ENCODE measurements at places on chromosomes 6 and 20. TPM values are rescaled to one million over a fixed set of nuclear protein-coding genes. Genes with fewer than 3 reads are reported as not detected.
A peak's percentile ranks its signal among the peaks of the same experiment; 100 is the strongest.

DNA sequence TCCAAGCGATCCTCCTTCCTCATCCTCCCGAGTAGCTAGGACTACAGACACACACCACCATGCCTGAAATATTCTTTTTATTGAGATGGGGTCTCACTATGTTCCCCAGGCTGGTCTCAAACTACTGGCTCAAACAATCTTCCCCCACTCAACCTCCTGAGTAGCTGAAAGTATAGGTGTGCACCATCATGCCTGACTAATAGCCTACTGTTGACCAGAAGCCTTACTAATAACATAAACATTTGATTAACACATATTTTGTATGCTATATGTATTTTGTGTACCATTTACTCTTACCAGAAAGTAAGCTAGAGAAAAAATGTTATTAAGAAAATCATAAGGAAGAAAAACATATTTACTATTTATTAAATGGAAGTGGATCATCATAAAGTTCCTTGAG is 11.9 kb upstream of the WFDC10A start:
- no peaks in the 10 kb centered on the region for H3K4me1 ChIP-seq
- H3K36me3 ChIP-seq = no peaks in the 10 kb centered on the region
- H3K27me3 ChIP-seq = no peaks in the 10 kb centered on the region
- DNase-seq = no peak

DNA sequence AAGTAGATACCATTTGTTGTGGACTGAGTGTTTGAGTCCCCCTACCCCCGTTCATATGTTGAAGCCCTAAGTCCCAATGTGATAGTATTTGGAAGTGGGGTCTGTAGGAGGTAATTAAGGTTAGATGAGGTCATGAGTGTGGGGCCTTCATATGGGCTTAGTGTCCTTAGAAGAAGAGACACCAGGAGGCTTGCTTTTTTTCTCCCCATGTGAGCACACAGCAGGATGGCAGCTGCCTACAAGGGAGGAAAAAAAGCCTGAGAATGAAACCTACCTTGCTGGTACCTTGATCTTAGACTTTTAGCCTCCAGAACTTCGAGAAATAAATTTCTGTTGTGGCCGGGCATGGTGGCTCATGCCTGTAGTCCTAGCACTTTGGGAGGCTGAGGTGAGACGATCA is 67.9 kb upstream of the TULP4 start:
- H3K4me3 ChIP-seq = no peak overlapping the region
- DNase-seq = no peak
- H3K36me3 ChIP-seq = no peaks in the 10 kb centered on the region
- no peaks in the 10 kb centered on the region for H3K27me3 ChIP-seq

GRCh38 chr20:605237-605636 is 4.9 kb downstream of the TCF15 start:
- H3K27ac ChIP-seq = no peak overlapping the region
- H3K36me3 ChIP-seq = no peaks in the 10 kb centered on the region
- no peak overlapping the region for H3K4me3 ChIP-seq
- H3K4me1 ChIP-seq = no peaks in the 10 kb centered on the region

GRCh38 chr20:20993372-20993771 is 112.8 kb downstream of the LINC00237 start:
- no peak overlapping the region for H3K27ac ChIP-seq
- no peak for DNase-seq
- no peaks in the 10 kb centered on the region for H3K4me1 ChIP-seq
- no peaks in the 10 kb centered on the region for H3K36me3 ChIP-seq
- H3K4me3 ChIP-seq = no peak overlapping the region
- H3K27me3 ChIP-seq = no peaks in the 10 kb centered on the region

DNA sequence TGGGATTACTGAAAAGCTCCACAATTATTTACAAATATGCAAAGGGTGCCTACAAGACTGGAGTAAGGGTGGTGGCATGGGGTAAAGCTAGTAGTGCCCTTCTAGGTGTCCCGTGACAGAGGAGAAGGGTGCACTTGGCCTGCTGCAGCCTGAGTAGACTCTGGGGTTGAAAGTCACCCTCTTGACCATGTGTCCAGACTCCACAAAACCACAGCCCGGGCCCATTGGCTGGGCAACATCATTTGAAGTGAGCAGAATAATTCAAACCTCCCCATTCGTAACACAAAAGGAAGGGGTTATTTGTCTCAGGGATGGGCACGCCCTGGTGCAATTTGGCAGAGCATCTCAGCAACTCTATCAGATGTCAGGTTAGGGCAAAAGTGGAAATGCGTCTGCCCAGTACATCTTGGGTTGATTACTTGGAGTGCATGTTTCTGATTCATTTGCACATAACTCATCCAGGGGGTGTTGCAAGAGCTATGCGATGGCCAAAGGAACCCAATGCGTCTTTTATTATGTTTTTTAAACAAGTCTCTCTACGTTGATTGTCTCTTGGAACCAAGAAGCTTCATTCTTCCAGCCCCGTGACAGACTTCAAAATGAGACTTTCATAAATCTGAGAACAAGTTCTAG is 56.7 kb downstream of the ISM1 start:
- H3K4me1 ChIP-seq = no peaks in the 10 kb centered on the region
- H3K27me3 ChIP-seq = no peaks in the 10 kb centered on the region
- H3K4me3 ChIP-seq = no peak overlapping the region
- no peaks in the 10 kb centered on the region for H3K36me3 ChIP-seq
- no peak for DNase-seq
- no peak overlapping the region for H3K27ac ChIP-seq

GRCh38 chr20:57409672-57410397 is 18.6 kb downstream of the RBM38 start:
- H3K27me3 ChIP-seq = no peaks in the 10 kb centered on the region
- no peak for DNase-seq
- peak overlapping the region; percentile 13 for H3K27ac ChIP-seq
- no peak overlapping the region for H3K4me3 ChIP-seq
- peaks cover 22% of the 10 kb centered on the region for H3K4me1 ChIP-seq

DNA sequence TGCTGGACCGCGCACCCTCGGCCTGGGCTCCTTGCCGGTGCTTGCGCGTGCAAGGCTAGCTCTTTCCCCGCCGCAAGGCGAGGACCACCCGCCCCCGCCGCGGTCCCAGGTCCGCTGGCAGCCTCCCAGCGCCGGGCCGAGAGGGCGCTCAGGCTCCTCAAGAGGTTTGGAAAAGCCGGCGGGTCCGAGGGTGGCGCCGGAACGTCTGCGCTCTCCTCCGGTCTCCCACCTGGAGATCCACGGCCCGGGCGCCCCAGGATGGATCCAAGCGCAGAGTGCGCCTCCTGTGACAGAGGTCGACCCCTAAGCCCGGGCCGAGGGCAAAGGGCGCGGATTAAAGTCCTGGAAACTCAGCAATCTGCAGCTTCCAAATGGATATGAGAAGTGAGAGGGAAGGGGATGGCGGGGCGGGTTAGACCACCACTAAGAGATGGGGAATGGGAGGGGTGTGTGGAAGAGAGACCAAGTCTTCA is 575 bp upstream of the MICAL1 start:
- peaks cover 44% of the 10 kb centered on the region for H3K4me1 ChIP-seq
- H3K4me3 ChIP-seq = peak overlapping the region; percentile 65
- peak overlapping the region; percentile 89 for H3K27ac ChIP-seq
- DNase-seq = no peak
- peaks cover 23% of the 10 kb centered on the region for H3K36me3 ChIP-seq

GRCh38 chr6:56375806-56376205 is 128.4 kb upstream of the COL21A1 start:
- no peak for DNase-seq
- peak overlapping the region; percentile 84 for H3K27ac ChIP-seq
- H3K27me3 ChIP-seq = no peaks in the 10 kb centered on the region
- no peak overlapping the region for H3K4me3 ChIP-seq

DNA sequence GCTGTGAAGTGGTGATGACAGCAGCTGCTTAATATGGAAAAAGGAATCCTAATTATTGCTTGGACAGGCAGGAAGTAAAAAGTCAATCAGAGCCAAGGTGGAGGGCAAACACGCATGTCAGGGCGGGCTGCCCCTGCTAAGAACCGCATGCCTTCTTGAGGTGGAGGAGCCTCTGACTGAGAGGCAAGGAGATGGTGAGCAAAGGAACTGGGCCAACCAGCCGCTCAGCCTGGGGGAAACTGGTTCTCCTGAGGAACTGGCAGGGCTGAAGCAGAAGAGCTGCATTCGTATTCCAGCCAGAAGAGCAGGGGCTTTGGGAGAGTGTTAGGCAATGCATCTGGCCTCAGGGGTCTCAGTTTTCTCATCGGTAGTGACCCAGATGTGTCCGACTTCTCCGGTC is 13.1 kb upstream of the MLN start:
- H3K4me3 ChIP-seq = no peak overlapping the region
- no peak overlapping the region for H3K27ac ChIP-seq
- H3K36me3 ChIP-seq = no peaks in the 10 kb centered on the region
- peaks cover 12% of the 10 kb centered on the region for H3K4me1 ChIP-seq
- DNase-seq = no peak

GRCh38 chr6:65280060-65280459 is 427.0 kb downstream of the EYS start:
- no peaks in the 10 kb centered on the region for H3K27me3 ChIP-seq
- no peaks in the 10 kb centered on the region for H3K4me1 ChIP-seq
- no peak for DNase-seq
- no peaks in the 10 kb centered on the region for H3K36me3 ChIP-seq
- H3K27ac ChIP-seq = no peak overlapping the region
- H3K4me3 ChIP-seq = no peak overlapping the region

The GGTLC1 gene
- total RNA-seq = not detected

The RRAGD gene
- total RNA-seq = 1.7 TPM

The HLA-DQA2 gene
- total RNA-seq = not detected

The PHACTR1 gene
- 17.4 TPM for total RNA-seq

- DNase-seq = no peak
- H3K27ac ChIP-seq = no peak overlapping the region
- no peaks in the 10 kb centered on the region for H3K4me1 ChIP-seq
- H3K36me3 ChIP-seq = no peaks in the 10 kb centered on the region
- no peak overlapping the region for H3K4me3 ChIP-seq
Measured at GRCh38 chr6:25943887-25944286, 13.4 kb upstream of the SLC17A2 start.

GRCh38 chr20:45840700-45841198 is 7.2 kb downstream of the SNX21 start:
- H3K36me3 ChIP-seq = peaks cover 86% of the 10 kb centered on the region
- H3K27me3 ChIP-seq = no peaks in the 10 kb centered on the region
- no peak overlapping the region for H3K27ac ChIP-seq

GRCh38 chr6:144055121-144055931 is 40.0 kb downstream of the SF3B5 start:
- DNase-seq = peak; percentile 44
- H3K4me3 ChIP-seq = no peak overlapping the region
- H3K27ac ChIP-seq = peak overlapping the region; percentile 43
- H3K36me3 ChIP-seq = no peaks in the 10 kb centered on the region
- H3K27me3 ChIP-seq = no peaks in the 10 kb centered on the region

DNA sequence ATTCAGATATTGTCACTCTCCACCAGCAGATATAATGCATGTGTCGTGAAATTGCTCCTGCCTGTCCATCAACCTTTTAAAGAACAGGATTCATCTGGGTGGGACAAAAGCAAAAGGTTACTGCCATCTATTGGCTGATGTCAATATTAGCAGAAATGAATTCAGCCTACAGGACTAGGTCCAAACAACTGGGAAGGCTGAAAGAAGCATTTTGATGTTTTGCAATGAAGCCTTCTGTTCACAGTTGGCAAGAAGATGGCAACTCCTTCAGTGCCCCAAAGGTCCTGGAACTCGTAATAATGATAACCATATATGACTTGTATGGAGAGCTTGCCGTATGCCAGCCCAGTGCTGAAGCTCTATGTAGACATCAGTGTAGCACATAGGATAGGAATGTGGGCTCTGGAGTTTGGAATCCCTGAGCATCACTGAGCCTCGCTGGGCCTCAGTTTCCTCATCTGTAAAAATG is 7.5 kb downstream of the BCAS1 start:
- no peak overlapping the region for H3K4me3 ChIP-seq
- H3K4me1 ChIP-seq = peaks cover 35% of the 10 kb centered on the region
- no peaks in the 10 kb centered on the region for H3K27me3 ChIP-seq
- DNase-seq = no peak
- no peak overlapping the region for H3K27ac ChIP-seq
- H3K36me3 ChIP-seq = no peaks in the 10 kb centered on the region

DNA sequence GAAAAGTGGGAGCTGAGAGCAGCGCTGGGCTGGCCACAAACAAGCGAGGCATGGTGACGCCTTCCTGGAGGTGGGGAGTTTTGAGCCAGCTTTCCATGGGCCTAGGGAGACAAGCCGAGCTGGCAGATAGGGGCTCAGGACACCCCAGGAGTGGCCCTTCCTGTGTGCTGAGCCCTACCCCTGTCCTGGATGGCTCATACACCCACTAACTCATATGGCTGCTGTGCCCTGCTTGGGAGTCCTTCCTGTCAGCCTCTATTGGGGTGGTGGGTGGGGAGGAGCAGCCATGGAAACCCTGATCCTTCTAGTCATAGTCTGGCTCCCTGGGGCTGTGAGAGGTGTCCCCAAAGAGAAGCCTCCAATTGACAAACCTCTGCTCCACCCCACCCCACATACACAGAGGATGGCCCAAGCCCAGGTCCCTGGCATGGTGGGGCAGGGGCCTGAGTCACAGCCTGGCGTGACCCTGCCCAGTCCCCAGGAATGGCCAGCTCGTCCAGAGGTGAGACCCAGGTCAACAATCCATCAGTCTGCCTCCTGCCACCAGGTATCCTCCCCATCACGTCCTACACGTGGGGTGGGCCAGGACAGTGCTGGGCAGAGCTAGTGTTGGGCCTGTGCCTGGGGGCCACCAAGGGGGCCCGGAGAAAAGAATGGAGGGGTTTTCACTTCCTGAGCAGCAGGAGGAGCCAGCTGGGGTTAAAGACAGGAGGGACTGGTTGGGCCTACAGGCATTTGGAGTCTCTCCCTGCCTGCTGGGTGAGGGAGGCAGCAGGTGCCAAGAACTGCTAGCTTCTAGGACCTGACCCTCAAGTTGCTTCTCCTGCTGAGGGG is 52.2 kb downstream of the MRPL14 start:
- H3K4me3 ChIP-seq = no peak overlapping the region
- H3K27me3 ChIP-seq = no peaks in the 10 kb centered on the region
- H3K27ac ChIP-seq = peak overlapping the region; percentile 82

DNA sequence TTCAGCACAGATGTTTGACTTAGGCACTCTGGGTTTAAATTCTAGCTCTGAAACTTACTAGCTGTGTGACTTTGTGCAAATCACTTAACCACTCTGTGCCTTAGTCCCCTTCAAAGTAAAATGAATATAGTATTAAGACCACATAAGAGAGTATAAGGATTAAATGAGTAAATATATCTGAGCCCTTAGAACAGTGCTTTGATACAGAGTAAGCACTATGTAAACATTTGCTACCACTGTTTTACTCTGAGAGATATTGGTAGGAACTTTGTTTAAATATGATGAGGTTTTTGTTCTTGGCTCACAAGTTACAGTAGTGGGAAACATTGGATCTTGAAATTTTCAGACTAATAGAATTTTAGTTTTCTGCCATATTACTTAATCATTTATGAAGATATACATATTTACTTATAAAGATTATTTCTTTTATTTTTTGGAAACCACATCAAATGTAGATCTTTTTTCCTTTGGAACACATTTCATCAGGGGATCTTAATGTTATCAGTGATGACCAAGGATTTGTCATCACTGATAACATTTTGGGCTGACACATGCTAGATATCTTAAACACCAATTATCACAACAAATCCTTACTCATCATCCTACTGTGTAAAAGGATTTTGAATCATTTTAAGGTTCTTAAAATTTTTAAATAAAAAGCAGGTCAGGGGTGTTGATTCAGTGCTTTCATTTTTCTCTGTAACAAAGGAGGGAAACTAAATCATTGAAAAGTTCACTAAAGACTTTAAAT is 226.2 kb downstream of the EYA4 start:
- no peaks in the 10 kb centered on the region for H3K4me1 ChIP-seq
- H3K36me3 ChIP-seq = no peaks in the 10 kb centered on the region
- H3K27ac ChIP-seq = no peak overlapping the region
- H3K4me3 ChIP-seq = no peak overlapping the region
- no peaks in the 10 kb centered on the region for H3K27me3 ChIP-seq
